Bone marrow (tissue), 2 donors: ENCODE measurements at places on chromosomes 1 and 21.

- DNase-seq: no peak
These were observed 209.5 kb upstream of the GALNT2 start for GRCh38 chr1:229857585-229857984.

DNA sequence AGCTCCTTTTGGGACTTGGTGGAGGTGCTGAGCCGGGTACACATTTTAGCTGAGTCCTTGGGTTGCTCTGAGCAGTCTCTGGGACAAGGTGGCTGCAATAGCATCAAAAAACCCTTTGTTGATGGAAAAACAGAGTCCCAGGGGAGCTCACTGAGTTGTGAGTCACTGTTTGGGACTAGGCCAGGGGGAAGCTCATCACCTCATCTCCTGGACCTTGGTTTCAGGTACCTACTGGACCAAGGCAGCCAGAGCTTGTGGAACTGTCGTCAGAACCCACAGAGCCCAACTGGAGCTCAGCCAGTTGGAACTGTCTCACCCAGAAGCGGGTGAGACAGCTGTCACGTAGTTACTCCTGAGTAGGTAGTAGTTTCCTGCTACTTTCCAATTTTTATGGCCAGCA, 146.7 kb downstream of the HLX start:
- no peak for DNase-seq

DNA sequence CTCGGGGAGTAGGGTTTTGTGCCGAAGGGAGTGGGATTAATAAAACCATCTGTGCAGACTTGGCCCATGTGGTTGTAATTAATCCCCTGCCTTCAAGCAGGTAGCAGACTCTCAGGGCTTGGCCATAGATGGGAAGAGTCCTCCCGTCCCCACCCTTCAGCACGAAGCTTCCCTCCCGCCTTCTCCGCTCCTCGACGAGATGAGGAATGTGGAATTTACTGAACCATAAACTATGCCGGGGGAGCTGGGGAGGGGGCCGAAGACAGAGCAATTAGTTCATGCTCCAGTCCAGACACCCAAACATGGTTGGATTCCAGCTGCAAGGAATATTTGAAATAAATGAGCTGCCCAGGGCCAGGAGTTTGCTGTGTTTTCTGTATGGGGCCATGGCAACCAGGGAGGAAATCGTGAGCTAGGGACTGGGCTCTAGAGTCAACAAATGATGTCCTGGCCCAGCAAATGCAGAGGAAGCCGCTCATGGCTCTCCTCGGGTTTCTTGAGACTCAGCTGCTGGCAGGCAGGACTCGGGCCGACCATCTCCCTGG, 78.8 kb downstream of the SPSB1 start:
- DNase-seq: no peak

- DNase-seq: no peak
These were observed 22.1 kb upstream of the EYA3 start for GRCh38 chr1:28110555-28110954.

- DNase-seq: peak; percentile 93
These were observed at the start of gene PTPN22 for GRCh38 chr1:113871597-113872113. Gene PTPN22 (minus strand): TSS chr1:113871712.

GRCh38 chr1:10014016-10014415, 17.0 kb downstream of the RBP7 start:
- no peak for DNase-seq

- DNase-seq: no peak
These were observed 43.4 kb downstream of the PLPP3 start for GRCh38 chr1:56535939-56536338.

DNA sequence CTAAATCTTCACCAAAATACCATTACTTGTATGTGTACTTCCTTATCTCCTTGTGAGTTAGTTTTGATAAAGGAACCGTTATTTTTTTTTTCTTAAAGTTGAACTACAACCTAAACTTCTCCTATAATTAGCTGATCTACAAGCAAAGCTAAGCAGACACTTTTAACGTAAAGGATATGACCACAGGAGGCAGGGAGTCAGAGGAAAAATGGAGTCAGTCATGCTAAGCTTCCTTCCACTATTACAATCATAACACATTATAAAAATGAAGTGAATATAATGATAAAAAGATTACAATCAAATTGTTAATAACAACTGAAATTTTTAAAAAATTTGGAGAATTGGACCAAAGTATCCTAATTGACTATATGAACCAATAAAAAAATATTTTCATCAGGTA, 892.6 kb downstream of the KCNT2 start:
- DNase-seq: no peak

DNA sequence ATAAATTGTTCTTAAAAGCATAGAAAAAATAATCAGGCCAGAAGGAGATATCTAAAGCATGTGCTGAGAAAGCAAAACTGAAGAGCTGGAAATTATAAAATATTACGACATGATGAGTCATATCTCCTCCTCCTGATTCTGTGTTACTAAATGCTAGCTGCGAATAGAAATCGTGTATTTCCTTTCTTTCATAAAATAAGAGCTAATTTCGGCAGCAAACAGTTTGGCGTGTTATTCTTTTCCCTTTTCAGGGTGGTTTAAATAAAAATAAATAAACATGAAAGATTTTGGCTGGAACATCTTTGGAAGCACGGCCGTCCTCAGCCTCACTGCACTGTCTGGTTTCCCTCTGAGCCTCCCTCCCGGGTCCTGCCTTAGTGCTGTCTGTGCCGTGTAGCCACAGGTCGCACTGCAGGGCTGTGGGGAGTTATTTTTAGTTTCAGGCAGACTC, 56.0 kb downstream of the ADARB1 start:
- DNase-seq: peak; percentile 54

DNA sequence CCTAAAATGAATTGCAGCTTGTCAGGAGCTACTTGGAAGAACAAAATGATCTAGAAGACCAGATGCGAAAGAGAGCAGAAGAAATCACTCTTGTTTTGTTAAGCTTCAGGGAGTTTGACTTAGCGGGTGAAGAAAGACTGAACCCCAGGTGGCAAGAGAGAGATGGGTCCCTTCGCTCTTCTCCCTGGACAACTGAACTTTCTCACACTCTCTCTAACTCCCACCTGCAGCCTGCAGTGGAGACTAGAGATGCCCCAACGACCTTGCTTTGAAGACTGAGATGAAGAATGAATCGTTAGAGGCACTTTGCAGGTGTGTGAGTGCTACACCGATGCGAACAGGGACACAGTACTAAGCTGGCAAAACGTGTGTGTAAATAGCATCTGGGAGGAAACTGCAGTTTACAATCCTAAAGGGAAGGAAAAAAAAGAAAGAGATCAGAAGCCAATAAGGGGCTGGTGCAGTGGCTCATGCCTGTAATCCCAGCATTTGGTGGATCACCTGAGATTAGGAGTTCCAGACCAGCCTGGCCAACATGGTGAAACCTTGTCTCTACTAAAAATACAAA, 64.5 kb upstream of the LYST start:
- DNase-seq: no peak

DNA sequence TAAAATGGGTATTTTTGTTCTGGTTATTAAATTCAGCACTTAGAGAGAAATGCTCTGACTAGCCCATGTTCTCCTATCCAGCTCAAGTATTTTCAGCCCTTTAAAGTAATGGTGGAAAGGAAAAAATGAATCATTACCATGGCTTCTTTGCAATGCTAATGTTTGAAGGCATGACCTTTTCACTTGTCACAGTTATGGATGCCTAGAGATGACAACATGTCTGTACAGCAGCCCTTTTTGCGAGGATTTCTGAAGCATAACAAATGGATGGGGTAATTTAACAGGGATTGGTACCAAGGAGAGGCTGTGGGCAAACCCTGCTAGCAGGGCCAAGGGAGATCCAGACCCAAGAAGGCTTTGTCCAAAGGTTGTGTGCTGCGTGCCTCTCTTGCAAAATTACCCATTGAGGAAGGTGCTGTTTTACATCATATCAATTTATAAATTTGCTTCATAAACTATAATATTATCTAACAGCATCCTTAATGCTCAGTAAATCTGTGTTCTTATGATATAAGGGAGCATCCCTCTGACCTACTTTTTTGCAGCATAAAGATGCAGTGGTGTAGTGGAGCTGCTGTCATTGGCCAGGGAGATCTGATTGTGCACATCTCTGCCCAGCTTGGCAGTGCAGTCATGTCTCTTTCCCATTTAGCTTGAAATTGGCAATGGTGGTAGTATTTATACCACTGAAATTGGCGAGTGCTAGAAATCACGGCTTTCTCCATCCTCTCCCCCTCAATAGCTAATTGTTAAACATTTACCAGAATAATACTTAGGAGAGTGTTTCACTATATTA, 327.1 kb downstream of the PCP4 start:
- DNase-seq: no peak

DNA sequence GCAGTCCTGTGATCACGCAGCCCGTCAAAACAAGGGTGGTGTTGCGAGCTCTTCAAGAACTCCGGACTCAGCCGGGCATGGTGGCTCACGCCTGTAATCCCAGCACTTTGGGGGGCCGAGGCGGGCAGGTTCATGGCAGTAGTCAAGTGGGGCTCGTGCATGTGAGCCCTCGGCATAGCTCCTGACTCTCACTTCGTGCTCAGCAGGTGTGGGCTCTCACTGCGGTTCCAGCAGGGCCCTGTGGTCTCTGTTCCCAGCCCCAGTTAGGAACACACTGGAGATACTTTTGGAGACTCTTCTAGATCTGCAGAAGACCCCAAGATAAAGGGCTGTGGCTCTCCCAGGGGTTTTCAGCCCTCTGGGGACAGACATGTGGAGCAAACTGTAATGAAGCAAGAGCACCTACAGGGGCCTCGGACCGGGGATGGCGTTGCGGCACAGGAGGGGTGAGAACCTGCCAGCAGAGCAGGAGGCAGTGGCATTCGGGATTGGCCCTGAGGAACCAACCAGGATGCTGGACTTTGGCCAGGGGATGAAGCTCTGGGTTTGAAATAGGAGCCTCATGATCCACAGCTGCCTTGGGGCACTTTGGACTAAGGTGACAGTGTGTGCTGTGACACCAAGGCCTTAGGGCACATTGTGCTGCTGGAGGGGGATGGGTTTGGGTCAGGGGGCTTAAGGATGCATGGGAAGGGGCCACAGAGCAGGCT, 443.2 kb downstream of the CAMTA1 start:
- DNase-seq: no peak

DNA sequence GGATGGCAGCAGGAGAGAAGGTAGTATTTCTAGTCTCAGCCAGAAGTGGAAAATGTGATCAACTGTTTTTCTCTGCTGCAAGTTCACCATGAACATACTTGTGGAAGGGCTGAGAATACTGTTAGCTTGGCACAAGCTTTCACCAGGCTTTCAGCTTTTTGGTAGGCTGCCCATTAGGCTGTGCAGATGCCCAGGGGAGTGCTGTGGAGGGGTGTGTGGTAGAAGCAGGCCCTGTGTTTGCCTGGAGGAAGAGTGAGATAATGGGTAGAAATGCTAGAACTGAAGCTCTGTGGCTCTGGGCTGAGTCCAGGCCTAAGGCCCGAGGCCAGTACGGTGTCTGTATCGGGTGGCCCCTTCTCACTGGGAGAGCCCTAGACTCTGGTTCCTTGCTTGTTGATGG, 9.8 kb downstream of the DNAJC6 start:
- no peak for DNase-seq

- no peak for DNase-seq
These were observed 41.7 kb upstream of the PSMG1 start for GRCh38 chr21:39224930-39225329.

DNA sequence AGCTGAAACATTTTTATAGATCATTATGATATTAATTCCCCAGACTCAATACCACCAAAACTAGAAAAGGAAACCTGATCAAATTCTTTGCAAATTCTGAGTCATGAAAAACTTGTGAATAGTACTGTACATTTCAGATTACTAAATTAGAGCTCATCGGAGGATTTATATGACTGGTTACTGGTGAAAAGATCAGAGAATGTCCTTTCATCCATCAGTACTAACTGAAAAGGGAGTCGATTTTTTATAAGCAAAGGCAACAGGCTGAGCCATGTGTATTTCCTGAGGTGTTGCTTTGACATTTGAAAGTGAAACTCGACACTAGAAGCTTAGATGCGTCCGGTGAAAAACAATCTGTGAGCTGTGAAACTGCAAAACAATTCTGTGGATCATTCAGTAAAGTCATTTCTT, 155.7 kb downstream of the TNFSF18 start:
- DNase-seq: no peak

DNA sequence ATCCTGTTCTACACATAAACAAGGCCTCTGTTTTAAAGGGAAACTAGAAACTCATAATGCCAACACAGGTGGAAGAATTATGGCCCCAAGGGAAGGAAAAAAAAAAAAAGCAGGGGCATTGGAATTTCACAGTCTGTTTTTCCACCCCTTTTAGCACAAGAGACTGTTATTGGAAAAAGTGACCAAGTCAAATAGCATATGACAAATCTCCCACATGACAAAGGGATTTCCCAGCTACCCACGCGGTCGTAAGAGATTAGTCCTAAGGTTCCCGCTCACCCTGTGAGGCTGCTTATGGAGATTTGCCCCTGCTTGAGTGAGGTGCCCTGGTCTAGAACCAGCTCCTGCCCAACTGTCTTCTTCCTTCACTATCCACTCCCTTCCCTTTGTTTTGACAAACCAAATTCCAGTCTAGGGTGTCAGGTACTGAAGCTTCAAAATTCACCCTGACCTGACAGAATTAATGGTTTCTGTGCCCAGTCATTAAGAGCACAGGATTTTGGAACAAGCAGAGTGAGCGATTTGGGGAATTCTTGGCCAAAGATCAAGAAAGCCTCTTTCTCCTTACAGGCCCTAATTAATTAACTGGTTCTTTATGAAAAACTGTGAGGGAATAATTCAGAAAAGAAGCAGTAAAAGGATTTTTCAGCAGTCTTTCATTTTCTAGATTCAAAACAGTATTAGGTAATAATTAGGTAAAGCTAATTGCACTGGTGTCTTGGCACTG, 107.3 kb downstream of the NMNAT2 start:
- DNase-seq: no peak

- DNase-seq: peak; percentile 94
These were observed 132.9 kb downstream of the SYF2 start for GRCh38 chr1:25099343-25099951.

GRCh38 chr1:115473986-115474565, 136.0 kb upstream of the NGF start:
- no peak for DNase-seq

- no peak for DNase-seq
These were observed 11.1 kb downstream of the ADGRL2 start for GRCh38 chr1:81811757-81812371.

GRCh38 chr1:150225546-150225945, 10.4 kb downstream of the ANP32E start:
- no peak for DNase-seq

DNA sequence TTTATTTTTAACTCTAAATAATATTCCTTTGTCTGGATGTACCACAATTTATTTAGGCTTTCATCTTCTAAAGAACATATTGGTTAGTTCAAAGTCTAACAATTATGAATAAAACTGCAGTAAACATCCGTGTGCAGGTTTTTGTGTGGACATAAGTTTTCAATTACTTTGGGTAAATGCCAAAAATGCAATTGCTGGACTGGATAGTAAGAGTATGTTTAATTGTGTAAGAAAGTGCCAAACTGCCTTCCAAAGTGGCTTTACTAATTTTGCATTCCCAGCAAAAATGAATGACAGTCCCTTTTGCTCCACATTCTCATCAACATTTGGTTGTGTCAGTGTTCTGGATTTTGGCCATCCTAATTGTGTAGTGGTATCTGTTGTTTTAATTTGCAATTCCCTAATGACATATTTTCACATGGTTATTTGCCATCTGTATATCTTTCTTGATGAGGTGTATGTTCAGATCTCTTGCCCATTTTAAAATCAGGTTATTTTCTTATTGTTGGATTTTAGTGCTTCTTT, 113.8 kb downstream of the DPYD start:
- DNase-seq: no peak
